ENCODE measurements at places on chromosomes 11 and 22.

DNA sequence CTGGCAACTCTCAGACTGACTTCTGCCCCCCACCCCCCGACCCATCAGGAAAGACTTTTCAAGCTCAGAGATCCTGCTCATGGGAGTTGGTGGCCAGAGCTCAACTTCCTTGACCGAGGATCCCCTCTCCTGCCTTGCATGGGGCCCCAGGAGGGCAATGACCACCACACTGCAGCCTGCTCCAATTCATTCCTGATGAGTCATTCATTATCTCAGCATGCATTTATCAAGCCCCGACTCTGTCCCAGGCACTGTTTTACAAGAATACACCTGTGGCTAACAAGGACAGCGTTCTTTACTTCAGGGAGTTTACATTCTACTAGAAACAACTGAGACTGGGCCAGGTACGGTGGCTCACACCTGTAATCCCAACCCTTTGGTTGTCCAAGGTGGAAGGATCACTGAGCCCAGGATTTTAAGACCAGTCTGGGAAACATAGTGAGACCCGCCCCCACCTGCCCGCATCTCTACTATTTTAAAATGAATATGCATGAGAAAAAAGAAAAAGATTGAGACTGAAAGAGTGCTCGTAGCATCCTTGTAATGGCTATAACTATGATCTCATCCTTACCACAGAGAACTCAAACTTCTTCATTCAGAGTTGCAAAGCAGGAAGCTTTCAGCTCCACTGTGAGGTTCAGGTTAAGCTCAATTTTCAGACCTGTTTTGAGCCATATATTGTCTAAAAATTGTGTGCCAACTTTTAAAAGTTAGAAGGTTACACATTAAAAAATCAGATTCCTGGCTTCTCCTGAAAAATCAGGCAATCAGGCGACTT, 60.4 kb downstream of the FEZ1 start:
- DNase-seq: no peak

DNA sequence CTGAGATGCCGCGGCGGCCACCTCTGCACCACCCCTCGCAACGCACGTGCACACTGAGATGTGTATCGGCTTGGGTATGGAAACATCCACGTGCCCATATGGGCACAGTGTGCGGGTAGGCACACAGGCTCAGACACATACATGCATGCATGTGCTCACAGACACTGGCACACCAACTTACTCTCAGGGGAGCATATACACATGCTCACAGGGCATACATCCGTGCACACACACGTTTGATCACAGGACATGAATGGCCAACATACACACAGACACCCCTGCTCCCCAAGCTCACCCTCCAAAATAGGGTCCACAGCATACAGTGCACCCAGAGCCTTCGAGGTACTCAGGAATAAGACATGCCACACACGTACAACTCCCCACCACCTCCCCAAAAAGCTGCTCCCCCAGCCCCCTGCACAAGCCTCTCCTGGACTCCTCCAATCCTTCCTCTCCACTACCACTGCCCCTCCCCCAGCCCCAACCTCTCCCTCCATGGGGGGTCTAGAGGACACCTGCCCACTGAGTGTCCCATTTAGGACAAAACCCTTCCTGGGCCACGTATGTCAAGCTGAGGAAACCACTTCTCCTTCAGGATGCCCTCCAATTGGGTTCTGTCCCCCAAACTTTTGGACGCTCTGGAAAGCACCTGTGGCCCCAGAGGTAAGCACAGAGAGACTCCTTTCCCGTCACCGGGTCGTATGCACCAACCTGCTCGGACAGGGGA, 53.1 kb downstream of the SLC22A12 start:
- DNase-seq: no peak

DNA sequence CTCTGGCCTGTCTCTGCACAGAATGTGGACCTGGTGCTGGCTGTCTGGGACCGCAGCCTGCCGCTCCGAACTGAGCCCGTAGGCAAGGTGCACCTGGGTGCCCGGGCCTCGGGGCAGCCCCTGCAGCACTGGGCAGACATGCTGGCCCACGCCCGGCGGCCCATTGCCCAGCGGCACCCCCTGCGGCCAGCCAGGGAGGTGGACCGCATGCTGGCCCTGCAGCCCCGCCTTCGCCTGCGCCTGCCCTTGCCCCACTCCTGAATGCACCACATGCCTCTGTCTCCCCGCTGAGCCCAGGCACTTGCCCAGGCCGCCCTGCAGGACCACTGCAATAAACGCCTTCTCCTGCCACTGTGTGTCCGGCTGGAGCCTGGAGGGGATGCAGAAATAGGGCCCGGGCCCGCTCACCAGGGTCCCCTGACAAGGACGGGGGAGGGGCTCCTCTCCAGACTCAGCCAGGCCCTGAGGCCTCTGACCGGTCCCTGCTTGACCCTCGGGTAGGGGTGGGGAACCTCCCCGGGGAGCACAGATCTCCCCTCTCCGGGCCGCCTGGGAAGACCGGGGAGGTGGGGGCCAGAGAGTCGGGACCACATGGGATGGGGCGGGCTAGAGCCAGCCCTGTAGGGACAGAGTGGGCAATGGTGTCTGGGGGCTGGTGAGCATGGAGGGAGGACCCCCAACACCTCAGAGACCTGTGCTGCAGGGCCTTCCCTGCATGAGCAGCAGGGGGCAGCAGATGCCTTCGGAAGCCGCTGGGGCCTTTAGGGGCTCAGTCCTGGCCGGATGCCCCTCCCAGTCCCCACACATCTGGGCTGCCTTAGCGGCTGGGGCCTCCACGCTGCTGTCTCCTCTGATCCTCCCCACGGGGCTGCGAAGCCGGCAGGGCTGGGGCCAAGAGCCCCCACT, 1.4 kb upstream of the TNNI2 start:
- DNase-seq: peak; percentile 57

DNA sequence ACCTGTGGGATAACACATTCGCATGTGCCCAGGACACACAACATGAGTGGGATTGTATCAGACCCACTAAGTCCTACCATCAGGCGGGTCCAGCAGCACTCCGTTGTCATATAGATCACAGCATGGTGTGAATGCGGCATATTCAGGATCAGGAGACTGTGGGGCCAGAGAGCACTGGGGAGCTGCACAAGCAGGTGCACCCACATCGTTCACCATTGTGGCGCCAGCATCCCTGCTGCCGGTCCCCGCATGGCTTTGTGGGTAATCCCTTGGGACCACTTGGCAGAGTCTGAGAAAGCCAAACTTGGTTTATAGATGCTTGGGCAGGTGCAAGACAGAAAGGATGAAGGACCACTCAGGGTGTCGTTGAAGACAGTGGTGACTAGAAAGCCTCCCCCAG, 201.6 kb upstream of the B3GAT1 start:
- no peak for DNase-seq

DNA sequence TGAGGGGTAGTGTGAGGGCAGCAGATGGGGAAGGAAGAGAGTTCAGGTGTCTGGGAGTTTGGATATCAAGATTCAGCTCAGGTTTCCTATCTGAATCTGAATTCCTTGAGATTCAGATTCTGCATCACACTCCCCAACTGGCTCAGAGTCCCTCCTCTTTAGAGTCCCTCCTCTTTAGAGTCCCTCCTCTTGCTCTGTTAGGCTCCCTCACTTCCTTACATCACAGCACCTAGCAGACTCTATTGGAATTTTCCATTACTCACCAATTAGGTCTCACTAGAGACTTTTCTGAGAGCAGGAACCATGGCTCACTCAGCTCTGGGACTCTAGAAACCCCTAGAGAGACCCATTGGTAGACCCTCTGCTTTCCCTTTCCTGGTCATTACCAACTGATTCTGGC, 303.4 kb upstream of the SYN3 start:
- no peak for DNase-seq

DNA sequence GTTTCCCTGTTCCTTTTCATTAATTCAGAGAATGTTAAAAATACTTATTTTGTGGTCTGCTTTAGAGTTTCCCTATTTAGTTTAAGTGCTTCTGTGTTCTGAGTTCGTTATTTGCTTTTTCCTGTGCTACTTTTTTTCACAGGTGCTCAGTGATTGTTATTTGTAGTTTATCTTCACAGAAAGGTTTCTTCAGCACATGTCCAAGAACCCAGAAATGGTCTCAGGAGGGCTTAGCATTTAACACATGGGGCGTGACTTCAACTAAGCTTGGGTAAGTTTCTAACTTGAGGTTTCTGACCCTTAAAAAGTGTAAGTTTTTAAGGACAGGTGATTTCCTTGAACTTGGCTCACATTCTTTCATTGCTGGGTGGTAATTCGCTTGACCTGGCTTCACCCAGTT, 157.3 kb downstream of the AASDHPPT start:
- no peak for DNase-seq

GRCh38 chr11:34656062-34656720, 35.3 kb downstream of the EHF start:
- peak; percentile 85 for DNase-seq

GRCh38 chr11:69277074-69277809, 16.7 kb upstream of the MYEOV start:
- no peak for DNase-seq

- DNase-seq: peak; percentile 77
Measured at GRCh38 chr11:46392421-46393230, 1.1 kb upstream of the CHRM4 start.

DNA sequence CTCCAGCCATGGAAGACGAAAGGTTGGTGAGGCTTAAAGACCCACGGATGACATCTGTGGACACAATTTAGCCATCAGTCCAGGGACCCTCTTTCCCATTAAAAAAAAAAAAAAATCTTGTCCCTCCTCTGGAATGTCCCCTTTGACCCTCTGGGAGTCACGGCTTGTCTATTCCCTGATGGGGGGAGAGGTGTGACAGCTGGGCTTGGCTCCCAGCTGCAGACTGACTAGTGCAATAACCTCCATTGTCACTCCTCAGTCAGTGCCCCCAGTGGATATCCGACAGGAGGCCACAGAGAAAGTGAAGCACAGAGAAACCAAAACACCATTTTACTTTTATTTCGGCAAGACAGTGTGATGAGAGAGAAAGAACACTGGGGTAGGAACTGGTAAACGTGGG, 2.7 kb upstream of the VSIG2 start:
- no peak for DNase-seq

DNA sequence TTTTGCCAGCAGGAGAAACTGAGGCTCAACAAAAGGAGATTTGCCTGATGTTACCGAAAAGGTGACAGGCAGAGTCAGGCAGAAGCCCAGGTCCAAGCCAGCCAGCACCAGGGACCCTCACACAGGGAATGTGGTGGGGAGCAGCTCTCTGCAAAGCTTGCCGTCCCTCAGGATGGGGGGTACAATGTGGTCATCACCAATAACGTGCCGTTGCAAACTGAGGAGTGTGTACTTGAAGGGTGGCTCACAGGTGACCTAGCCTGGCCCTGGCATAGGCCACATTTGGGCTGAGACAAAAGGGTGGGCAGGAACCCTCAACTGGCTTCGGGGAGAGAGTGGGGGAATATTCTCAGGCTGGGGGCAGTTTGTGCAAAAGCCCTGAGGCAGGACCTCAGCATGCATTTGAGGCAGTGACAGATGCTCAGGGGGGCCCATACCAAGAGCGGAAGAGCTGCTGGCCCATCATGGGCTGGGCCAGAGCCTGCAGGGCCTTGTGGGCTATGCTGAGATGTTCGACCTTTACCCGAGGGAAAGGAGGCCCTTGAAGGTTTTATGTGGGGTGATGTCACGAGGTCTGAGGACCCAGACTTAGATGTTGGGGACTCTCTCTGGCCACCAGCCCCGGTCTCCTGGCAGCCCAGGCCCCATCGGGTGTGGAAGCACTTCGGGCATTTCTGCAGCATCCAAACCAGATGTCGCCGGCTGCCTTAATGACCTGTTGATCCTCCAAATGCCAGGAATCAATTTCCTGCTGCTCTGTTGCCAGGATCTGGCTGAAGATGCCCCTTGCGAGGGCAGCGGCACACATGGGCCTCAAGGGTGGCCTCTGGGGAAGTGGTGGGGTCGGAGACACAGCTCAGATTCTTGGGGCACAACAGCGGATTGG, 57.4 kb upstream of the SHISAL1 start:
- DNase-seq: no peak

- DNase-seq: no peak
Measured at GRCh38 chr11:66743271-66743968, 14.4 kb upstream of the SPTBN2 start.

DNA sequence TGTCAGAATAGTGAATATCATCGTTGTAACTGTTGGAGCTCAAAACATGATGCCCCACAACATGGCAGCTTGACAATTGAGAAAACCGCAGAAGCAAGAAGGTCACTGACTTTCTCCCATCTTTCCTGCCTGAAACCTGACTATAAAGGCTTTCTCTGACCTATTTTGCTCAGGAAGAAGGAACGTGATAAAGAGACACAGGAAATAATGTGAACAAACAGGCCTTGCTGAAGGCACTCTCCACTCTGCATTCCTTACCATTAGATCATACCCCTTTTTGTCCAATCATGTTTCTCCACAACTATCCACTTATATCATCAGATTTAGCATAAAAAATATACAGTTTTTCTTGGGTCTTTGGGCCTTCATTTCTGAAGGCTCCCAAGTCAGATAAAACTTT, 916.8 kb downstream of the METTL15 start:
- no peak for DNase-seq

DNA sequence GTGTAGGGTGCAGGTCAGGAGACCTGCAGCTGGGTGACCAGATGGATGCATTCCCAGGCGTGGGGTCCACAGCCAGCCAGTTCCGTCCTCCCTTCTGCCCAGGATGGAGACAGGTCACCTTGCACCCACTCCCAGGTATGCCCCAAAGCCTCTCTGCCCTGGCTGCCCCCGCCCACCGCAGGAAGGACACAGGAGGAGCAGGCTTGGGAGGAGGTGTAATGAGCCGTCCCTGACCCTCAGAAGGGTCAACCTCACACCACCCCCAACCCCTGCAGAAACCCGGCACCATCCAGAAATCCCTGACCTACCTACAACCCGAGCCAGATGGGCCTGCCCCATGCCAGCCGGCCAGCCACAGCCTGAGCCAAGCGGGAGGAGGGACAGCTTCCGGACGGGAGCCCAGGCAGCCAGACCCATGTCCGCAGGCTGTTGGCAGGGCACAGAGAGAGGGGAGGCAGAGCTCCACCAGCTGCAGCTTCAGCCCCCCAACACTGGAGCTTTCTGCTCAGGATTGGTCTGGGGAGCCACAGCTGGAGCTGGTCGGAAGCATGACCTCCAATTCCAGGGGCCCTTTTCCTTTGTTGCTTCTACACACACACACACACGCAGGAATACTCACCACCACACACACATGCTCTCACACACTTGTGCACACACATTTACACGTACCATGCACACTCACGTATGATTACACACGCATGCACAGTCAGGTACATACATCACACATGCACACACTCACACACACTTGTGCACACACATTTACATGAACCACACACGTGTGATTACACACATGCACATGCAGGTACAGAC, 5.3 kb downstream of the IFITM10 start:
- DNase-seq: no peak

DNA sequence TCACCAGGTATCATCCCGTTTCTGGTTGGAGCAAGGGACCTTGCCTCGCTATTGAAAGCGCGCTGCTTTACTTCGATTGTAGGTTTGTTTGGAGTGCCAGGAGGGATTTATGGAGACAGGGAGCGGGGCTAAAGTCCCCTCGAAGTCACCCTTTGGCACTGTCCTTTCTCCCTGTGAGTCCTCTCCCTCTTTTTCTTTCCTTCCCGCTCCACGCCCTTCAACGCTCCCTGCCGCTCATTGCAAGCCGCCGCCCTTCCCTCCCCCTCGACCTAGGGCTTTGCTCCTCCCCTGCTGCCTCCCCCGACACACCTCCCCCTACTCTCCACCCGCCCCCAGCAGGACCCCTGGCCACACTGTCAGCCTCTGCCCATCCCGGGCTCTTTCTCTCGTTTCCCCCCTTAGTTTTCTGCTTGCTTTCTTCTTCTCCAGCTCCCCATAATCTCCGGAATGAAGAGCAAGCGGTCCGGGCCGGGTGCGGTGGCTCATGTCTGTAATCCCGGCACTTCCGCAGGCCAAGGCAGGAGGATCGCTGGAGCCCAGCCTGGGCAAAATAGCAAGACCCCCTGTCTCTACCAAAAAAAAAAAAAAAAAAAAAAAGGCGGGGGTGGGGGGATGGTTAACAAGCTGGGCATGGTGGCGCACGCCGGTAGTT, 41.0 kb downstream of the AHNAK start:
- DNase-seq: no peak
